ENCODE measurements at places on chromosomes 6 and 20.

- no peak for DNase-seq
These were observed 611.3 kb upstream of the GJE1 start for GRCh38 chr6:141521440-141521839.

GRCh38 chr6:159687341-159687740 is 5.7 kb downstream of the SOD2 start:
- DNase-seq, result no peak

GRCh38 chr6:126300735-126301134 is 39.2 kb upstream of the CENPW start:
- no peak for DNase-seq

GRCh38 chr6:68724060-68724459 is 89.0 kb downstream of the ADGRB3 start:
- DNase-seq, result no peak

DNA sequence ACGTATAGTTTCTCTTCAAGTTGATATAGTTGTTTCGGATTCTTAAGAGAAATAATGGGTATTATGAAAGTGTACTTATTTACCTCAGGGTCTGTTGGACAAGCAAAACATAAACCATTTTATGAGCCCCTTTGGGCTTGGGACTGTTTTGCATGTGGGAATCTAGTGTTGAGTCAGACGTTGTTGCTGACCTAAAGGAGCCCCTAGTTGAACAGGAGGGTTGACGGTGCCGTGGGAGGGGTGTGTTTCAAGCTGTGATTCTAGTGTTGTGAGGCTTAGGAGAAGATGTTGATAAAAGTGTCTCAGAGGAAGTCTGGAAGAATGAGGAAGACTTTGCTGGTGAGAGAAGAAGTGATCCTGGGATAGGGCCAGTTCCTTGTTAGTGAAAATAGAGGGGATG is 140.0 kb downstream of the ARID1B start:
- no peak for DNase-seq

- no peak for DNase-seq
These were observed 140.3 kb upstream of the TCF21 start for GRCh38 chr6:133748628-133749027.

- no peak for DNase-seq
These were observed 30.5 kb upstream of the SNRPB2 start for GRCh38 chr20:16699293-16699692.

DNA sequence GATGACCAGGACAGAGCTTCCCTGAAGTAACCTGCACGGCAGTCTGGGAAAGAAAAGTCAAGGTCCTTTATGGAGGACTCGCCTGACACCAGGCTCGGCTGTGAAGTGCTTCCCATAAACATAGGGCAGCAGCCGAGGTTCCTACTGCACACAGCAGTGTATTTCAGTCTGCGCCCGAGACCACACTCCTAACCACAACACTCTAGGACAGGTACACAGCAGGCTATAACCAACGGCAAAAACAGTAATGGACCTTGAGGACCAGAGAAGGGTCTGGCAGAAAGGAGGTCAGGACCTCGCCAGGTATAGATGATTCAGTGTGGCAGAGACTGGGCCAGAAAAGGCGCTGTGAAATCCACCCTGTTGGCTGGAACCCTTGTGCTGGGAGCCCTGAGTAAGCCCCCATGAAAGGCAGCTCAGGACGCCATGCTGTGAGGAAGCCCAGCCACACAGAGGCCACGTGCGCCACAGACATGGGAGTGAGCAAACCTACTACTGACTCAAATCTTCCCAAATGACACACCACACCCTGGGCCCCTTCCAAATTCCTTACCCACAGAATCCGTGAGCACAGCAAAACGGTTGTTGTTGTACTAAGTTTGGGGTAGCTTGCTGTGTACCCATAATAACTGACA is 129.6 kb upstream of the CST7 start:
- no peak for DNase-seq

DNA sequence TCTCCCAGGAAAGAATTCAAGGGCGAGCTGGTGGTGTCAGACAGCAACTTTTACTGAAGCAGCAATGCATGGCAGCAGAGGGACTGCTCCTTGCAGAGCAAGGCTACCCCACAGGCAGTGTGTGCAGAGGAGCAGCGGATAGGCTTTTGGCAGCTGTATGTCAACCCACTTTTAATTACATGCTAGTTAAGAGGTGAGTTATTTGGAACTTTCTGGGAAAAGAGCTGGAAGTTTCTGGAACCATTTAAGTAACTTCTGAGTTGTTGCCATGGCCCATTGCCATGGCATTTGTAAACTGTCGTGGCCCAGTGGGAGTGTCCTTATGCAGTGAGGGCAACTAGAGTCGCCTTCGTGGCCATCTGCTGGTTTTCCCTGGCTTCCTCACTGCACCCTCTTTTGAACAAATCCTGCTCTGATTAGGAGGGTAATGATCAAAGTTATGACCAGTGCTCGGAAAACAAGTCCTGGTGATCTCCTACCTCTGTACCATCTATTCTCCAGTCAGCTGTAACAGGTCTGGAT is 34.0 kb downstream of the BPIFB4 start:
- DNase-seq, result no peak

DNA sequence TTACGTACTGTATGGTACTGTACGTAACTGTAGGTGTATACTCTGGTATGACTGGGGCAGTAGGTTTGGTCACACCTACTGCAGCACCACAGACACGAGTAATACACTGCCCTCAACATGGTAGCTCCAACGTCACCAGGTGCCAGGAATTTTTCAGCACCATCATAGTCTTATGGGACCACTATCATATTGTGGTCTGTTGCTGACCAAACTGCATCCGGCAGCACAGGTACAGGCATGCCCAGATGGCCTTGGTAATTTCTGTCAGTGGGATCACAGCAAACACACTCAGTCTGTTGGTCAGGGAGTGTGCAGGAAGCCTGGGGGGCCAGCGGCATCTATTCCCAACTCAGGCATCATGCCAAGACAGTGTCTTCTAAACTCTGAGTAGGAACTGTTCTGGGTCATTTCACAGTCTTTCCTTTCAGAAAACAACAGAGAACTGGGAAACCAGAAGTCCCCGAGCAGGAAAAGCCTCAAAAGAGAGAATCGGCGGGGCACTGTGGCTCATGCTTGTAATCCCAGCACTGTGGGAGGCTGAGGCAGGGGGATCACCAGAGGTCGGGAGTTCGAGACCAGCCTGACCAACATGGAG is 5.8 kb downstream of the YTHDF1 start:
- DNase-seq, result no peak
